ENCODE measurements at places on chromosomes 16 and 17.

DNA sequence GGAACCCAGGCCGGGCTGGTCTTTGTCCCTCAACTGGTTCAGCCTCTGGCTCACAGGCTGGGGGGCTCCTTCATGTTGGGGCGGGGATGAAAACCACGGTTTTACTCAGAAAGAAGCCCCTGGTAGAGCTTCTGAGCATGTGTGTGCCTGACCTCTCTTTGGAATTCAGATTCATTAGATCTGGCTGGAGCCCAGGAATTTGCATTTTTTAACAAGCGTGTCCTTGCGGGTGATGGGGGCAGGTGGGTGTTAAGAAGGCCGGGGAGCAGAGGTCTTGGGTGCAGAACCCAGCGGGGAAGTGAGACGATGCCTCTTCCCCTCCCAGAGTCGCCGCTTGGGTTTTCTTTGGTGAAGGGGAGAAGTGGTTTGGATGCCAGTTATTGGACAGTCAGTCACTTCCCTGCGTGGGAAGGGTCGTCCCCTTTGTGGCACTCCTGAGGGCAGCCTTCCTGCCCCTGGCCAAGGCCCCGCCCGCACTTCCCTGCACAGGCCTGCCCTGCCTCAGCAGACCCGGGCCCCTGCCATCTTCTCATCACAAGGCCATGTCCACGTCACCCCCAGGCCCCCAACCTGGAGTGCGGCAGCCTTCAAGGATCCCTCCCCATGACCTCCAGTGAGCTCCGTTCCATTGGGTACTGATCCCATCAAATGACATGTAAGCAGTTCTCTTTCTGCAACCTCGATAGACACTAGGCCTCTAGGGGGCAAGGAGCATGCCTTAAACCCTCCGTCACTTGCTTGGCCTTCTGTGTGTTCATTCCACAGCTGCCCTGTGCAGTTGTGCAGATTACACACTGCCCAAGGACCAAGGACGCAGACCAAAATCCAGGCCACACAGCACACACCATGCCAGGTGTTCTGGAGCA is 177.7 kb upstream of the CIBAR2 start:
- DNase-seq = no peak
- H3K4me1 ChIP-seq = no peaks in the 10 kb centered on the region
- H3K4me3 ChIP-seq = no peak overlapping the region
- no peak overlapping the region for H3K27ac ChIP-seq
- H3K36me3 ChIP-seq = no peaks in the 10 kb centered on the region

DNA sequence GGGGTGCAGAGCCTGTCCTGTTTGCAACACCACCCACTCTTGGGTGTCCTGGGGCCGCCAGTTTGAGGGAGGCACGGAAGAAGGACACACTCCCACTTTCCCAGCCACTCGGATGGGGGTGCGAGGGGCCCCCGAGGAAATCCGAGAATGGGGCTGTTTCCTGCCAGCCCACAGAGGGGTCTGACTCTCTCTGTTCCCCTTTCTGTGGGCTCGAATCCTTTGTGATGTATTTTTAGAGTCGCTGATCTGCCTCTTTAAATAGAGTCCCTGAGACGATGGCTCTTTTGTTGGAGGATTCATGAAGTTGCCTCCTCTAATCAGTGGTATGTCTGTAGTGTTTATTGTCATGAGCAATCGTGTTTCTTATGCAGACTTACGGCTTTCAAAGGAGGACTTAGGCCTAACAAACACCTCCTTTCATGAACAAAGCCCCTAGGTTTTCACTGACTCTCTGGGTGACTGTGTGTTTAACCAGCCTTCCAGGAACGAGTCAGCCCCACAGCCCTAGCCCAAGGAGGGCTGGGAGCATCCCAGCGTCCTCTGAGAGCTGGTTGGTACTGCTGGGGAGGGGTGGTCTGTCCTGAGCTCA is 29.1 kb downstream of the CIBAR2 start:
- no peak overlapping the region for H3K4me3 ChIP-seq
- H3K4me1 ChIP-seq = peaks cover 6% of the 10 kb centered on the region
- H3K27me3 ChIP-seq = no peaks in the 10 kb centered on the region

DNA sequence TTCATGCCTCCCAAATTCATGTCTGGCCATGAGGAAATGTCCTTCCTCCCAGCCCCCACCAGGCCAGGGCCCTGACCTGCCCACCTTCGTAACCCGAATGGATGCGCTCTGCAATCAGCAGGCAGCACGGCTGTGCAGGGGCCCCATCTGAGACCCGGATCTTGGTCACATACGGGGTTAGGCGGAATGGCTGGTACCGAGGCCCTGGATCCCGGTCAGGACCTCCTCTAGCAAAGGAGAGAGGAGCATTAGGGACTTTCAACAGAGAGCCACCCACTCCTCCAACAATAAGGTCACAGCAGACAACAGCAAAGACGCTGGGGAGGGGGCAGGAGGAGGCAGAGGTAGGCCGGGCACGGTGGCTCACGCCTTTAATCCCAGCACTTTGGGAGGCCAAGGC is 3.6 kb downstream of the PER1 start:
- no peak overlapping the region for H3K27ac ChIP-seq
- H3K4me3 ChIP-seq = no peak overlapping the region
- peaks cover 68% of the 10 kb centered on the region for H3K36me3 ChIP-seq
- no peak for DNase-seq
- no peaks in the 10 kb centered on the region for H3K27me3 ChIP-seq

DNA sequence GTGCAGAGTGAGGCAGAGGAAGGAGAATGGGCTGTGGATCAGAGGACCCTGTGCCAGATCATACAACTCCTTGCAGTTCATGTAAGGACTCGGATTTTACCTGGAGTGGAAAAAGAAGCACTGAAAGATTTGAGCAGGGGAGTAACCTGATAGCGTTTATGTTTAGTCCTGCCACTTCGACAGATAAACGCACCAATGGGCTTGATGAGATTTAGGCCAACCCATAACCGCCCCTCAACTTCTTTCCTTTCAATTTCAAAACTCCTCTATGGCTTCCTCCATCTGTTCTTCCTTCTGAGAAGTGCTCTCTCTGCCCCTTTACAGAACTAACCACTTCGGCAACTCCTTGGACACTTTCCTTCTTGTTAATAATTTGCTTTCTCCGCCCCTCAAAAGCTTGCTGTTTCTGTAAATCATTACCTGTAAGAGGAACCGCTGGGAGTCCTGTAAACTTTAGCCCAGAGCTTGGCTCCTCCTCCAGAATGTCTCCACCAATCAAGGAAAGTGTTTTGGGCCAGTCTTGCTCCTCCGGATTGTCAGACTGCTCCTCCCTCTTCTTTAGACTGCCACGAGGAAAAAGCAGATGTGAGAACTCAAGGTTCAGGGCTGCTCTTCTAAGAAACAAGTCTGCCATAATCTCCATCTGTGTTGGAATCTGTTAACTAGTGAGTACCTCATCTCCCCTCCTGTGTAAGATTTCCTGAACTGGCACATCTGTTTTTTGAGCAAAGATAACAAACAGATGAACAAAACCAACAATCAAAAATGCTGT is at the start of gene ACSM3:
ACSM3 (plus strand) TSS at position 554 of the 772 bp plus-strand sequence. CDS start 6,021 bp downstream, outside the sequence.
- no peaks in the 10 kb centered on the region for H3K36me3 ChIP-seq
- peak; percentile 57 for DNase-seq
- no peaks in the 10 kb centered on the region for H3K4me1 ChIP-seq
- no peaks in the 10 kb centered on the region for H3K27me3 ChIP-seq

DNA sequence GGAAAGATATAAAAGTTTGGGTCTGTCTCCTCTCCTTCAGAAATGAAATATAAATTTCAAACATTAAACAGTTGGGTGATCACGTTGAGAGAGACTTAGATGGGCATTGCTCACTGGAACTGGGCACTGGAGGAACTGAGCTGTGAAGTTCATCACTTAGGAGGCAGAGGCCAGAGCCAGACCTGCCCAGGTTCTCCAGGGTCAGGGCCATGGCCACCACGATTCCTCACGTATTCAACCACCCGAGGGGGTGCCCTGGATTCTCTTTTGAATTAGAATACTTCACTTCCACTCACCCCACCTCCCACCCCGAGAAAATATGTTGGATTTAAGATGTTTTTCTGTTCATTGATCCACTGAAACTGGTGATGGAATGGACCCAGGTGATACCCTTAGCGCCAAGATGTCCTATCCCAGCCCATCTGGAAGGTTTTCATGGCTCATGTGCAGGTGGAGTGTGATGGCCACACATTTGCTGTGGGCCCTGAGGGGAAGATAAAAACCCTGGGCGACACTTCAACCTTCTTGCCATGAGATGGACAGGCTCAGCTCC is 6.1 kb downstream of the PRR29 start:
- H3K27me3 ChIP-seq = no peaks in the 10 kb centered on the region
- peaks cover 17% of the 10 kb centered on the region for H3K4me1 ChIP-seq
- peaks cover 62% of the 10 kb centered on the region for H3K36me3 ChIP-seq
- no peak overlapping the region for H3K27ac ChIP-seq

- DNase-seq = no peak
- H3K36me3 ChIP-seq = no peaks in the 10 kb centered on the region
- H3K27ac ChIP-seq = no peak overlapping the region
- H3K27me3 ChIP-seq = peaks cover 2% of the 10 kb centered on the region
Observed at GRCh38 chr17:50768346-50768761, 1.0 kb upstream of the ANKRD40CL start.

GRCh38 chr16:83727018-83727417 is 80.8 kb upstream of the HSBP1 start:
- no peaks in the 10 kb centered on the region for H3K4me1 ChIP-seq
- H3K27ac ChIP-seq = no peak overlapping the region
- H3K4me3 ChIP-seq = no peak overlapping the region
- no peaks in the 10 kb centered on the region for H3K27me3 ChIP-seq

DNA sequence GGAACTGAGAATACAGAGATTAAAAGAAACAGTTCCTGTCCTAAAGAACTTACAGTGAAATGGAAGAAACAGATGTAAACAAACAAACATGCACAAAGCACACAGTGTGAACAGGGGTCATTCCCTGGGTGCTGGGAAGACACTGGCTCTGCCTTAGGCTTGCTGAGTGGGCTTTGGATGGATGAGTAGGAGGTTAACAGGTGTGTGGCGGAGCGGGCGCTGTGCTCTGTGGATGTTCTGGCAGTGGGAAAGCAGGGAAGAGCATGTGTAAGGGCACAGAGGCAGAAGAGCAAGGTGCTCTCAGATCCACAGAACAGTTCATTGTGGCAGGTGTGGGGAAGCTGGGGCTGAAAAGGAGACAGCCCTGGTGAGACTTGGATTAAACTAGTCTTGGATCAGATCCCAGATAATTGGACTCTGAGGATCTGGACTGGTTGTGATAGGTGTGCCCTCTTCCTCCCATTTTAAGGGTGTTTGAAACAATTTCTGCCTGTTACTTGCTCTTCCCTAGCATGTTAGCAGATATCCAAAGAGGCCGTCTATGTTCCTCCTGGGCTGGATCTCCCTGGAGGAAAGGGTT is 8.1 kb downstream of the HROB start:
- DNase-seq = no peak
- H3K4me3 ChIP-seq = no peak overlapping the region
- H3K36me3 ChIP-seq = no peaks in the 10 kb centered on the region
- H3K4me1 ChIP-seq = no peaks in the 10 kb centered on the region

- peak overlapping the region; percentile 56 for H3K27ac ChIP-seq
- peak overlapping the region; percentile 14 for H3K4me3 ChIP-seq
- H3K27me3 ChIP-seq = no peaks in the 10 kb centered on the region
- peaks cover 4% of the 10 kb centered on the region for H3K36me3 ChIP-seq
- peaks cover 95% of the 10 kb centered on the region for H3K4me1 ChIP-seq
Observed at GRCh38 chr17:78766743-78767294, 15.3 kb downstream of the CYTH1 start.

All from effector memory CD4-positive, alpha-beta T cell (primary cell).